ENCODE measurements at places on chromosomes 1 and 21. TPM values are rescaled to one million over a fixed set of nuclear protein-coding genes. Genes with fewer than 3 reads are reported as not detected.

DNA sequence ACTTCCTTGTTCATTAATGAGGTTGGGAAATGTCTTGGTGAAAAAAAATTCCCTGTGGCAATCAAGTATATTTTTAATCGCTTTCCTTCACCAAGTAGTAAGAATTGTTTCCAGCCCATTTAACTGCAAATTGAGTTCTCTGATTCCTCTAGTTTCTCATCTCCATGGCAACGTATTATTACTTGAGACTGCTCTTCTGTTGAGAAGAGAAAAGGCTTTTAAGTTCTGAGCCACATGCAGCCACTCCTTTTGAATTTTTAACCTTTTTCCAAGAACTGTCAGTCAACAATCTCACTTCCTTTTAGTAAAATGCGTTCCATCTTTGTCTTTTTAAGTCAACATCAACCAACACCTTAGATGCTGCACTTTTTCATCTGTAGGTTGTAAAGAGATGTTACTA lies 75.7 kb upstream of the KIAA1614 start:
- DNase-seq = no peak

The FCAMR gene
- 0.03 TPM for total RNA-seq

DNA sequence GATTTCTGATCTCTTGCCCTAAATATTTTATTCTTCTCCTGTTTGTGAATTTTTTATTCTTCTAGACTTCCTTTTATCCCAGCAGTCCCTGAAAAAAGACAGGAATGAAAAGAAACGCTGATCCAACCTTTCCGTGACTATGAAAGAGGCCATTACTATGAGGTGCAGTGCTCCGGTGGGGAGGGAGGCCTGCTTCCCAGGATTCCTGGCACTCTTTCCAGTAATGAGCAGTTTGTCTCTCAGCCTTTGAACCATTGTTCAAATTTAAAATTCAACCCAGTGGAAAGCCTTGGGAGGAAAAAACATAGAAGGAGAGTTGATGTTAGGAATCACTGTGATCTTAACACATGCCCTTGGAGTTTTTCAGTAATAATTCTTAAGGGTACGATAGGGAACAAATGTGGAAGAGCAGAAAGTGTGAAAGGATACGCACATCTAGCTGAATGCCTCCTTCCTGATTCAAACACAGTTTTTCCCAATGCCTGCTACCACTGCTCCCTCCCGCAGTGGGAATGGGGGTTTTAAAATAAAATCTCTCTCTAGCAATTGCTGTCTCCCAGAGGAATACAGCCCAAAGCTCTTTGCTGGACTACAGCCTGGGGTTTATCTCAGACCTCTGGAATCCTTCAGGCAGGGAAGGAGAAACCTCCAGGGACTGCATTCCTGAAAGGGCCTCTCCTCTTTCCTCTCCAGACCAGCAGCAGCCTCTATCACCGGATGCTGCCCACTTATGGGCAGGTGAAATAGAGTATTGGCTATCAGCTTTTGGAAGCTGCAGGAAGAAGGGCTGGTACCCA lies 6.1 kb downstream of the IER5 start:
- DNase-seq = no peak

The ZNF691 gene
- total RNA-seq = 5.5 TPM

The HHAT gene
- 0.46 TPM for total RNA-seq

GRCh38 chr21:26394341-26394740 lies 178.7 kb downstream of the CYYR1 start:
- no peak for DNase-seq

The COL8A2 gene
- not detected for total RNA-seq

DNA sequence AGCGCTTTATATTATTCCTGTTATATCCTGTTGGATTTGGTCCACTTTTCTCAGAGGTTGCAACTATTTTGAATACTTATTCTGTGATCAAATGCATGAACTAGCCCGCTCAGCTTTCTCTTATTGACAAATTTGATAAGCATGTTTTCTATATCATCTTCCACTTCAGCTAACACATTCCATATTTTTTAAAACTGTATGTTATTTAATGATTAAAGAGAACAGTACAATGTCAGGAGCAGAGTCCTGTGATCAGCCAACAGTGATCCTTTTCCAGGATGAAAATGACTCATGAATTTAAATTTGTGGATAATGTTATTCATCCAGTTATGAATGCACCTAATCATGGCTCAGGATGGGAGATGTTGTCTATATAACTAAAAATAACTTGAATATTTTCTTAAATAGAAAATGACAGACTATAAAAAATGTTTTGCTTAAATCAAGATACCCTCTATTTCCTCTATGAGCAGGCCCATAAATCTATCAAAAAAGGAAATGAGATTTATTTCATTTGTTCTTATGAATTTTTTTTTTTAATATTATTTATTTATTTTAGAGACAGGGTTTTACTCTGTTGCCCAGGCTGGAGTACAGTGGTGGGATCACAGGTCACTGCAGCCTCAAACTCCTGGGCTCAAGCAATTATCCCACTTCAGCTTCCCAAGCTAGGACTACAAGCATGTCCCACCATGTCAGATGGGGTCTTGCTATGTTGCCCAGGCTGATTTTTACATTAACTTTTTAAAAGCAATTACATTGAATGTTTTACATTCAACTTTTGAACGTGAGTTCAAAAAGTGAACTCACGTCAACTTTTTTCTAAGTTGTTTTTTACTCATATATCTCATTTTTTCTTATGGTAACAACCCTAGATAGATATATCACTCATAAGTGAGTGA lies 12.5 kb downstream of the BPNT1 start:
- no peak for DNase-seq

The DCST1 gene
- total RNA-seq = 0.05 TPM

DNA sequence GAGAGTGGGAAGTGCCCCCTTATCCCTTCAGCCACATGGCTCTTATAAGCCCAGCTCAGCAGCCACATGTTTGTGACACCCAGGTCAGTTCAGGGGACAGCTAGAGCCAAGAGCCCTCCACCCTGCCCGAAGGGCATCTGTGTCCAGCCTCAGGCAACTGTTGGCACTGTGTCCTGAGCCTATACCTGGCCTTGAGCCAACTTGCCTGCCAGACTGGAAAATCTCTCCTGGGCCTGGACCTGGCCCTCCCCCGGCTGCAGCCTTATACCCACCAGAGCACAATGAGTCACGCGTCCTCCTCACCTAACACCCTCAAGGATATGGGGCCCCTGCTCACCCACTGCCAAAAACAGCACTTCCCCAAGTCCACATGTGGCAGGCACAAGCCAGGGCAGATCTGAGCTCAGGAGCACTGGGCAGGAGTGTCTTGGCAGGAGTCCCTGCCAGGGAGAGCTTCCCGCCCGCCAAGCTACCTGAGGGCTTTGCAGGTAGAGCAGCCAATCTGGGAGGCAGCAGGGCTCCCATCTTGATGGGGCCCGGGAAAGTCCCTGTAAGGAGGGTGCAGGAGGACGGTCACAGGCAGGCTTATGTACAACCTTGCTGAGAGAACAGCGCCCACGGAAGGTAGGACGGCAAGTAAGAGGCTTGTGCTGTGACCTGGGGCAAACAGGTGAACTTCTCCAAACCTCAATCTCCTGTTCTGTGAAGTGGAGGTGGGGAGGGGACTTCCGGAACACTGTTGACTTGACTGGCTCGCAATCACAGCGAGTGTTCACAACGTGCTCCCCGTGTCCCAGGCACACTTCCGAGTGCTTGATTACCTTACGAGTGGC lies 19.8 kb upstream of the HSPG2 start:
- peak; percentile 96 for DNase-seq

- DNase-seq = no peak
Observed at GRCh38 chr21:28325618-28326017, 667.1 kb downstream of the LTN1 start.

DNA sequence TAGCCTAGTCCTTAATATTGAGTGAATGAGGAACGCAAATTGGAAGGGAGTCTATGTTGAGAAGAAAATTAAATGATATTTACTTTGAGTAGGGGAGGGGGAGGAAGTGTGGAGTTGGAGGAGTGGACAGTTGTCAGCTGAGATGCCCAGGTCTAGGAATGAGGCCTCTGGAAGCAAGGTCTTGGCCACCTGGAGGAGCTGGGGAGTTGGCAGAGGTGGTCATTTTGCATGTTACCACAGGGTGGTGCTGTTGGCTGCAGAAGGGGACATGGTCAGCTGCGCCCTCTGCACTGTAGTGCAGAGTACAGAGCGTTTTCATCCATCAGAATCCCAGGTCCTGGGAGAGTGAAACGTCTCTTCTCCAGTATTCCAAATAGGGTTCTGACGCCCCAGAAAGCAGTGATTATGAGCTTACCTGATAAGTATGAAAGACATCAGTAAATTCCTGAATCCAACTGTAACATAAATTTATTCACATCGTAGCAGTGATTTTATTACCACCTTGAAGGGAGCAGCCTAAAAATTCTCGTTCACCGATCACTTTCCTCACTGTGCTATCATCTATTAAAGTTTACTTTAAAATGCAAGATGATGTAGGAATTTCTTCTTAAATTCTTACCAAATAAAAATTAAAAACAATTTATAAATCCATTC lies 13.8 kb downstream of the PARK7 start:
- DNase-seq = peak; percentile 92

GRCh38 chr1:25796811-25797458 lies 3.1 kb upstream of the SELENON start:
- DNase-seq = peak; percentile 79

GRCh38 chr21:31915566-31915965 lies 42.7 kb downstream of the HUNK start:
- no peak for DNase-seq

- DNase-seq = no peak
Observed at GRCh38 chr1:204418174-204419063, 6.8 kb upstream of the PPP1R15B start.

The LAPTM5 gene
- not detected for total RNA-seq

GRCh38 chr1:41345434-41346075 lies 15.7 kb upstream of the FOXO6 start:
- DNase-seq = no peak

DNA sequence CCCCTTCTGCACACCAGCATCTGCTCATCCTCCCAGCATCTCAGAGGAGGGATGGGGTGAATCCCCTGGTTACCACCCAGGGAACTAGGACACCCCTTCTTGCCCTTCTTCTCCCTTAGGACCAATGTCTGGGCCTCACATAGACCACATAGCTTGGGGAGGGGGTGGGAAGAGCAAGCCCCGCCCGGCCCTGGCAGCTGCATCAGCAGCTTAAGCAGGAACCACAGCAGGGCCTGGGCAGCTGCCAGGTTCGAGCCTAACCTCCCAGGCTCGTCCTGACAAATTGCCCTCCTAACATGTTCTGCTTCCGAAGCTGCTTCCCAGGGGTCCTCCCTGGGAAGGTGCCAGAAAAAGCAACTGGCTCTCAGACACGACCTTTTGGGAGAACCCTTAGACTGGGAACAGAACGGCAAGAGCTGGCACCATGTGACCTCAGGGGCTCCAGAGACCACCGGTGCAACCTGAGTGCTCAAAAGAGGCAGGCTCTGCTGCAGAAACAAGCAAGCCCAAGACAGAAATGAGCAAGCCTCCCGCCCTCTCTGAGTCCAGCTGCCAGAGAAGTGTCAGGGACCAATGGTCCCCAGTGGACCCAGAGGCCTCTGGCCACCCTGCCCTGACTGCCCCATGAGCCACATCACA lies 18.4 kb upstream of the CLSTN1 start:
- no peak for DNase-seq

The RNU1-3 gene
- total RNA-seq = under 0.01 TPM

The SMIM1 gene
- 1.9 TPM for total RNA-seq

GRCh38 chr1:101738475-101738874 lies 258.3 kb downstream of the OLFM3 start:
- DNase-seq = no peak

Data from HT-29 (cell line).